ENCODE measurements at places on chromosomes 2 and 18. TPM values are rescaled to one million over a fixed set of nuclear protein-coding genes. Genes with fewer than 3 reads are reported as not detected.

GPBAR1 gene
- 0.45 TPM for total RNA-seq

UBR3 gene
- total RNA-seq = 15.7 TPM

CD207 gene
- total RNA-seq = not detected

LOXHD1 gene
- total RNA-seq = 0.45 TPM

Measured in activated CD8-positive, alpha-beta T cell treated with anti-CD3 and anti-CD28 coated beads for 36 hours (primary cell).